ENCODE measurements at places on chromosomes 7 and 10.

DNA sequence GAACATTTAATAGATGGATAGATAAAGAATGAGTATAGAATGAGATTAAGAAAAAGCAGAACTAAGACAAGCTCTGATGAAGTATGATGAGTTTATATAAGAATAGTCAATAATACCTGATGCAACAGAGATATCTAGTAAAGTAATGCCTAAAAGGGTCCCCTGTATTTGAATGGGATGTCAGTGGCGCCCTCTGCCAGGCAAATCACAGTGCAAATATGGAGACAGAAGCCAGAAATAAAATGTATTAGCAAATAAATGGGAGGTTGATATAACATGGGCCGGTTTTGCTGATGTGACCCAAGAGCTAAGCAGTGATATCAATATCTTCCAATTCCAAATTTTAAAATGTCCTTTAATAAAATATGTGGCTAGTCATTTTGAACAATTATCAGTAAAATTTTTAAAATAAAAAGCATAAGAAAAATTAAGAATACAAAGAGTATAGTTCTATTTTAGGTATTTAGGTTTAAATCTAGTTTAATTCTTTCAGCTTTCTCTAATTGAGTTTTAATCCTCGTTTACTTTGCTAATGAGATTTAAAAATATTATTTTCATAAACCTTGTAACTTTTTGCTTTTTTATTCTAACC is 62.6 kb downstream of the ADK start:
- peak; percentile 65 for DNase-seq

DNA sequence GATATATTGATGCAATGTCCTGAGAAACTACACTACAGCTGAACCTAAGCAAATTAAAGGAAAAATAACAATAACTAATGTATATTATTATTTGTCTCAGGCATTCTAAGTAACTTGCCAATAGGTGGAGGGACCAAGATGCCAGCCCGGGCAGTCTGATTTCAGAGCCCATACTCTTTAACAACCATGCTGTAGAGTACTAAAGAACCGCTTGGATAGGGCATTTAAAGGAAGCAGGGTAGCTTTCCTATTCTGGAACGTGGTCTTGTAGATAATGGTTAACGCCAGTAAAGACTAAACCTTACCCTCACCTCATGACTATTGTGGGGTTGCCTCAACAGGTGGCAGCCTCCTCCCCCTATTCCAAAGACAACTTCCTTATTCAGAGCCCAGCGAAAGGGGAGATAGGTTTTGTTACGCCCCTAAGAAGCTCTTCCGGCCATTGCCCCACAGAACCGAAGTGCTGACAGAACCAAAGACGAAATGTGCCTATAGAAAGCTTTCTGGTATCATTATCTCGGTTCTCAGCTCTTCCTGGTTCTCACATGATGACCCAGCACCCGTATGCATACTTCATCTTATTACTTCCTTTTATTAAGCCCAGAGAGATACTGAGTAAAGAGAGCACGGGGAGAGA is 707 bp upstream of the C1GALT1 start:
- peak; percentile 34 for DNase-seq

DNA sequence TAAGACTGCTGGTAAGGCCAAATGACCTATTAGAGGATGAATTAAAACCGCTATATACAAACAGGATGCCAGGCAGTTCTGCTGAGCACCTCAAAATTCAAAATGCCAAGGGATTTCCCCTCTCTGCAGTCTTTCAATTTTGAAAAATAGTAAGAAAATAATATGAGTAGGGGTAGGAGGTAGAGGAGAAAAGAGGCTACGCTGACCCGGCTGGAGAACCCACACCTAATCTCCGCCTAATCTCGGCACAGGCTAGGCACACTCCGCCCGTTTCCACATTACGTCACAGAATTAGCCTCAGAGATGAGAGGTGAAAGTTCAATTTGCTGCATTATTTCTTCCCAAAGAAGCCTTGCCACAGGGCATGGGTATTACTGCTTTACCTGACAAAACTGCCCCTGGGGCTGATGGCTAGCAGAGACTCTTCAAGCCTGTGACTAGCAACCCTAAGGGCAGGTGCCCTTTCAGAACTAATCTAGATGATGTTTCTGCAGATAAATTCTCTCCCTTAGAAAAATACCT is 21.3 kb upstream of the SPOCK2 start:
- no peak for DNase-seq

DNA sequence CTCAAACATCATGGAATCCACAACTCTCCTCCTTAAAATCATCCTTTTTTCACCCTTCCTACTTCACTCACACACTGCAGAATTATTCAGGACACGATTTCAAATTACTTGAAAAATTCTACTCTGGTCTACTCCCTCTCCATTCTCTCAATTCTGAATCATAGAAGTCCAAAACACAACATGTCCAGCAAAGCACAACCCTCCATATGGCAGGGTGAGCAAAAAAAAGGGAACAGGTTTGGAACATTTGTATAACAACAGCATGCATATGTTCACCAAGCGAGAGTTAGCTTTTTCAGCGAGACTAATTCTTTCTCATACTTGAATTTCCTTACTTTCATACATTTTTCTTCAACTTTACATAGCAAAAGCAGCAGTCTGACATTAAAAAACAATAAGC is 73.4 kb downstream of the ABI1 start:
- no peak for DNase-seq

GRCh38 chr7:55690-56248 is 136.6 kb upstream of the FAM20C start:
- no peak for DNase-seq

DNA sequence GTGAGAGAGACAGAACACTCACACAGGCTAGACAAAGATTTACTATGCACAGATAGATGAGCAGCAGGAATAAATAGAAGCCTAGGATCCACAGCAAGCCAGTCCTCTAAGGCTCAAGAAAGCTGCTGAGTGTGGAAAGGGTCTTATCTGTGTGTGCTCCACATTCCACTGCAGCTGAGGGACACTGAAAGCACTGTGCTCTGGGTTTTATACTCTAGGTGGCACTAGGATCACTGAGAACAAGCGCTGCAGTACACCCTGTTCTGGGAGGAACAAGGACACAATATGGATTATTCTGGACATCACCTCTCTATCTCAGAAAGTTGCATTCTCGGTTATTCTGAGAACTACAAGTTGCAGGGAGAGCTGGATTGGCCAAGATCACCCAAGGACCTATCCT is 4.9 kb upstream of the KLHL7 start:
- no peak for DNase-seq

GRCh38 chr10:132350391-132350790 is 18.4 kb downstream of the LRRC27 start:
- no peak for DNase-seq

DNA sequence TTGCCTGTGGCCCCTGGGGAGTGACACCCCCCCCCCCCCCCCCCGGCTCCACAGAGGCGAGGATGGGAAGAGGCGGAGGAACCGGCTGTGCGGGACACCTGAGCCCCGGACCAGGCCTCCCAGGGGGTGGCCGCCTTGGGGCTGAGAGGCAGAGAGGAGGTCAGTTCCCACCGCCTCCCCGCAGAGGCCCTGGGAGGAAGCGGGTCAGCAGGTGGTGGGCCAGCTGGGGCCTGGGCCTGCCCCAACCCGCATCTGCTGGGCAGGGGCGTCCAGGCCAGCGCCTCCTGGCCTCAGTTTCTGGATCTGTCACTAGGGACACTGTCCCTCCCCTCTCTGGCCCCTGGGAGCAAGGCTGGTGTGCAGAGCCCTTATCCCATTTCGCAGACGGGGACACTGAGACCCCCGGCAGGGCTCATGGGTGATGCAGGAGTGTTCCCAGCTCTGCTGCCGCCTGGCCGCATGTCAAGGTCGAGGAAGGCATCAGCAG is 14.6 kb upstream of the LFNG start:
- no peak for DNase-seq

DNA sequence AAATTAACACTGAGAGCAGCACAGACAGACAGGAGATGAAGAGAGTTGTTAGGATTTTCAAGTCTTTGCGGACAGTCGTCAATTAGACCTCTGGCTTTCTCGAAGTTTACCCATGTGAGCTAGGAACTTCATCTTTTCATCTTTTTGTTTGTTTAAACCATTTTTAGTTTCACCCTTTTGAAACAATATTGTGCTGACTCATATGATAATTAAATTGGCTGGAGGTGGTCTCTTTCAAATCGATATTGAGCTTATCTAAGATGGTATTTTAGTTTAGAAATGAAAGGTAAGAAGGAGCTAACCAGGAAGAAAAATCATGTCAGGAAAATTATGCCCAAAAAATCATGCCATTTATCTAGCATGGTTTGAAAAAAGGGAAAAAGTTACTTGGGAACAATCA is 415.8 kb upstream of the SEMA3A start:
- DNase-seq = no peak

- peak; percentile 73 for DNase-seq
Measured at GRCh38 chr7:46178661-46179060, 257.6 kb upstream of the IGFBP3 start.

DNA sequence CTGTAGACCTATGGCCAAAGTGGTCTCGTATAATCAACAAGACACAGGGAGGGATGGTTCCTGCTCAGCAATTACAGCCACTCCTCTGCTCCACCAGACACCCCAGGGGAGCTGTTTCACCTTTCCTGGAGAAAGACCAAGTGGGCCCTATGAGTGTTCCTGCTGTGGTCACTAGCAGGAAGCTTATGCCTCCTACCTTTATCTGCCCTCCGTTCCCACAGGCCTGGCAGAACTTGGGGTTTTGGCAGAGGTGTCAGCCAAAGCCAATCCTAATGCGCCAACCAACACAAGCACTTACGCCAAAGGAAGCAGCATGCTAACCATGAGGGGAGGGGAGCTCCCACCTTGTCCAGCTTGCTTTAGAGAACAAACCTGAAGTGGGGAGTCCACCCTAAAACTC is 31.2 kb downstream of the XPNPEP1 start:
- DNase-seq = no peak

DNA sequence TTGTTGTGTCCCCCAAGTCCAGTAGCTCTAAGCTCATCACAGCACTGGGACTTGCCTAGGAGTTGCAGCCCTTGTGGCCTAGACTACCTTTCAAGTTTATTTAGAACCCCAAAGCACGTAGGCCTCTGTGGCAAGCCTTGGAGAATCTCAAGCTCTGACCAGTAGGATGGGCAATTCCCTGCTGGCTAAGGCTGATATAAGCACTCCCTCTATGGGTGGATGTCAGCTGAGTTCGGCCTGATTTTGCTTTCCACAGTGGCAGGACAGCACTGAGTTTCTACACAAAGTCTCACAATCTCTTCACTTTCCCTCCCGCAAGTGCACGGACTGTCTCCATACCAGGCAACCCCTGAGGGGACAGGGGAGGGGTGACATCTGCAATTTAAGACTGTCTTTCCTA is 886.4 kb upstream of the LRRN3 start:
- DNase-seq = no peak

GRCh38 chr10:91043173-91043910 is 122.5 kb upstream of the ANKRD1 start:
- DNase-seq = peak; percentile 25

DNA sequence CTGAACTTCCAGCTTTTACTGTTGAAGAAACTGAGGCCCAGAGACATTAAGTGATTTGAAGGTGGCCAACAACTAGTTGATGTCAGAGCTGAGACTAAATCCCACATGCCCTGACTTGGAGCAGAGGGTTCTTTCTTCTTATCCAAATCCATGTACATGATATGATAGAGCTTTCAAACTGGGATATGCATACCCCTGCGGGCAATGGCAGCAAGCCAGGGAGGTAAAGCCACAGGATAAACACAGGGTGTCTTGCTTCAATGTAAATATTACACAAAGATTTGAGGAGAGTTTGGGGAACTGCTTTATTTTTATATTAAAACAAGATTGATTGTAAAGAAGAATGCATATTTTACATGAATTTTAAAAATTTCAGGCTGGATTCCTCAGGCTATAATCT is 2.3 kb upstream of the LRRC72 start:
- no peak for DNase-seq

DNA sequence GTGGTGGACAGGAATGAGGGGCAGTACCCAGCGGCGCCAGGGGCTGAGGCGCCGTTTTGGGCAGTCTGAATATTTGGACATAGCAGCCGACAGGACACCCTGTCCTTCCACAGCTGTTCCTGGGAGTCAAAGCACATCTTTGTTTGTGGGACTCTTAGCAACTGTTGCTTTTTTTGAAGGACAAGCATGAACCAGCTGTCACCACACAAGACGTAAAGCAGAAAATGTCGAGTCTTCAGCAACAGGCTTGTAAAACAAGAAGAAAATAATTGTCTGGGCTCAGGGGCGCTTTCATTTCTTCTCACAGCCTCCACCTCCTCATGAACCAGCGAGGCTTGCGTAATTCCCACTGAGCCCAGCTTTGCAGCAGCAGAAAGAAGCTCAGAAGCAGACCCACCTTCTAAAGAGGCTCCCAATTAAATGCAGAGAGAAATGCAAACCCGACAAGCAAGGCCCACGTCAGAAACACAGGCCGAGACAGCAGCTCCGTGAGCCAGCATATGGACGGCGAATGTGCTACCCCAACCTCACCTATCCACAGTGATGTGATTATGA is 68.9 kb upstream of the DNAAF5 start:
- DNase-seq = peak; percentile 13

DNA sequence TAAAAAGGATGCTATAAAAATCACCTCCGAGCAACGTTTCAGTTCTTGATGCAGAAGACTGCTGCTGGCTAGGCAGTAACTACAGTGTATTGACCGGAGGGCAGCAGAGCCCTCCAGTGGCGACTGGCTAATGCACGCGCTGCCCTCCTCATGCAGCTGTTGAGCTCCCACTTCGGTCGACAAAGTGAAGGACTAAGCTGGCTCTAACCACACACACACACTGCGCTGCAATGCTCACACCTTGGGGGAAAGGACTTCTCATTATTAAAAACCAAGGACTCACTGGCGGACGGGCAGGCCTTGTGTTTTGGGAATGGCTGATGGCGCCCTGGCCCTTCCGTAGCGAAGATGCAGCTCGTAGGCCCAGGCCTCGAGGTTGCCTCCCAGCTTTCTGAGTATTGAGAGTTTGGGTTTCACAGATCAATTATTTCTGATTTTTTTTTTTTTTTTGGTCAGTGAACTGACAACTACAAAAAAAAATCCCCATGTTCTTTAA is 120.9 kb upstream of the DIP2C start:
- peak; percentile 22 for DNase-seq

- DNase-seq = no peak
Measured at GRCh38 chr10:131013281-131013912, 298.1 kb downstream of the TCERG1L start.

DNA sequence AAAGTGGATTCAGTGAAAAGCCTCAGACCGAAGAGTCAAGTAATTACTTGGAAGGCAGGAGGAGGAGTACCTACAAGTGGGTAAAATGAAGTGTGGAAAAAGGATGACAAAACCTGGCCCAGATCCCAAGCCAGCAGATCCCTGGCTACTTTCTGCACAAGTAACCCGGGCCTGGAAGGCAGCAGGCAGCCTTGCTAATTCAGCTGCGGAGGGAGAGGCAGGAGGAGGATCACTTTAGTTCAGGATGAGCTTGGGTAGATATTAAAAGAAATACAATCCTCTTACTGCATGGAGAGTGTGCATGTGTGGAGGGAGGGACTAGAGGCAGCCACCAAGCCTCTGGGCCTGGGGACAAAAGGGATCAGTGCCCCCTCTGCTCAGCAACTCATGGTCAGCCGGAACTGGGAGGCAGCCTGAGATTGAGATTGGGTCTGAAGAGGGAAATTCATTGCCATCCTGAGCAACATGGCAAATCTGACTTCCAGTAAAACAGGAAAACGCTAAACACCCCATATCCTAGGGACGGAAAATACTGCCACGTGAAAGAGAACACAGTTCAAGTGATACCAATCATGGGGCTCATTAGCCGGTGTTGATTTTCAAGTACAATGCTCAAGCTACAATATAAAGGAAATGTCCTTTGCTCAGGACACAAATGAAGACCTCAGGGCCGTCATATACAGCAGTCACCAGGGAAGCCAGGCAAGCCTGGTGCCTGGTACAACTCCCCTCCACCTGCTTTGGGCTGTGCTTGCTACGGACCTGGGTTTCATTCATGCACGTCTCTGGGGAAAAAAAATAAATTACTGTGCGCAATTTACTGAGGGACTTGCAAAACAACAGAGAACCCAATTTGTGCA is 1.3 kb downstream of the AMPH start:
- peak; percentile 17 for DNase-seq

All from AG10803 (cell line).